ENCODE measurements at places on chromosomes 16 and 17.

- no peak for DNase-seq
These were observed 744 bp downstream of the SALL1 start for GRCh38 chr16:51150165-51150887.

GRCh38 chr16:81797443-81797842 is 18.4 kb downstream of the PLCG2 start:
- no peak for DNase-seq

DNA sequence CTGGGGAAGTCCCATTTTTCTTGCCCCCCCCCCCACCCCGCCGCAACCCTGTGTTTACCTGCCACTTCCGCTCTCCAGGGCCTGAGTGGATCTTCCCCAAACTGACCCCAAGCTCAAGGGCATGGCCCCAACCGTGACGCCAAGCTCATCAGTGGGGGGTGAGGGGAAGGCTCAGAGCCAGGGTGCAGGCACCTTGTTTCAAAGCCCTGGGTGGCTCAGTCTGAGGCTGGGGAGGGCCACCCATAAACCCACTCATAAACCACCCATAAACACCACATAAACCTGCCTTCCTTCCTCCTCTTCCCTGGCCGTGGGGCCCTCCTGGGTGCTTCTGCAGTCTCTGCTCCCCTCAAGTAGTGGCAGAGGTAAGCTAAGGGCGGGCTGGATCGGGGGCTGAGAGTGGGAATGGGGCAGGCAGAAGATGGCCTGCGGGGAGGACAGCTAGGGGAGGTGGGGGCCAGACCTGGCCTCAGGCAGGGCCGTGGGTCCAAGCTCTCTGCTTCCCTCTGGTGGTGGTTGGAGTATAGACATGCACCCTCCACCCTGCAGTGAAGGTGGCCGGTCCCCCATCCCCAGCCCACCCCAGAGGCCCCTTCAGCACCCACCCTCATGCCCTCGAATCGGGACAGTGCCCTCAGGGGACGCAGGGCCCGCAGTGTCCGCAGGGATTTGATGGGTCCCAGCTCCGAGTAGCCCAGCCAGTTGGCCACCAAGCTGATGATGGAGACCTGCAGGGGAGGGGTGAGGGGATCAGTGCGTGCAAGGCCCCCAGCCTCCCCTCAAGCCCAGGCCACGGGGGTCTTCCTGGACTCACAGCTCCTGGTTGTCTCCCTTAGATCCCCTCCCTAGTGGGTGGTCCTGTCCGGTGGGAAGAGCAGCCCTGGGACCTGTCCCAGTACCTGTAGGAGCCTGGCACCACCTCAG is 14.6 kb upstream of the CD79B start:
- no peak for DNase-seq

- DNase-seq, result no peak
These were observed 615.6 kb downstream of the MAF start for GRCh38 chr16:78984887-78985464.

DNA sequence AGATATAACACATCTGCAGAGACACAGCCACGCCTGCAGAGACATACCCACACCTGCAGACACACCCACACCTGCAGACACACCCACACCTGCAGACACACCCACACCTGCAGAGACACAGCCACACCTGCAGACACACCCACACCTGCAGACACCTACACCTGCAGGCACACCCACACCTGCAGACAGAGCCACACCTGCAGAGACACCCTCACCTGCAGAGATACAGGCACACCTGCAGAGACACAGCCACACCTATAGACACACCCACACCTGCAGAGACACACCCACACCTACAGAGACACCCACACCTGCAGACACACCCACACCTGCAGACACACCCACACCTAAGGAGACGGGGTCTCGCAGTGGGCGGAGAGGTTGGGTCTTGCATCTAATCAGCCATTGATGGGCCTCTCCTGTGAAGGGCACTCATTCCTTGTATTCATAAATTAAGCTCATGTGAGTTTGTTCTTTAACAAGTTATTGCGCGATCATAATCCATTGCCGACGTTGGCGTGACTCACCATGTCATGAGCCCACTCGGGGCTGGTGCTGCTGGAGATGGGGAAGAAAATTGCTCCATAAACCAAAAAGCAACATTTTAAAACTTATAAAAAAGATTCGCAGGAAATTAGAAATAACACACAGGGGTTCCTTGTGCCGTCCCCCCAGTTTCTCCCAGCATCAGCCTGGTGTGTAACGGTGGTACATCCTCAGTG is 28.9 kb upstream of the CDH15 start:
- DNase-seq, result no peak

GRCh38 chr16:17325476-17326143 is 145.2 kb downstream of the XYLT1 start:
- DNase-seq, result no peak

- DNase-seq, result peak; percentile 87
These were observed at the start of gene CAMTA2 for GRCh38 chr17:4986951-4987766. CAMTA2 (minus strand) TSS chr17:4987675; CDS start chr17:4986222, 1,453 bp downstream.

DNA sequence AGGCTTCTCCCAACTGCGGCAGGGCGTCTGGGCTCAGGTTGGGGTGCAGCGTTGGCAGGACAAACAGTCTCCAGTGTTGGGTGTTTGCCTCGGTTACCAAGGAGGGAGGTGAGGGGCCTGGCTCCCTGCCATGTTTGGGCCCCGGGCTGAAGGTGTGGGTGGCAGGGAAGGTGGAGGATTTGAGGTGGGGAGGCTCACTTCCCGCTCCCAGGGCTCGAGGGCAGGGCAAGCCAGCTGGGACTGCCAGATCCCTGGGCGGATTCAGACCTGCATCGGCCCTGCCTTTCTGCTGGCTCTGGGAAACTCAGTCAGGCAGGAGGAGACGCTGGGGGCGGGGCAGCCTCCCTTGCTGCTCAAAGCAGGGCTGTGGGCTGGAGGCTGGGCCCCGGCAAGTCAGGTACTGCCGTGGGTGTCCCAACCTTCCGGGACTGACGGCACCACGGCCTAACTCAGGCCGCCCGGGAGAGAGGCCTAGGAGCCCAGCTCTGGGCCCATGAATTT is 31.3 kb upstream of the KRT17 start:
- no peak for DNase-seq

GRCh38 chr17:61209106-61209439 is 190.6 kb upstream of the TBX2 start:
- DNase-seq, result no peak

- DNase-seq, result no peak
These were observed 10.2 kb upstream of the HOXB9 start for GRCh38 chr17:48636177-48637018.

Measured in putamen (tissue), 1 donor.